NCI-H1694 treated with DMSO at 0.1 percent for 48 hours (cell line): ENCODE measurements at places on chromosomes 7 and 10.

GRCh38 chr10:23702977-23703414 lies 264.1 kb downstream of the OTUD1 start:
- DNase-seq = peak; percentile 32

- DNase-seq = no peak
Measured at GRCh38 chr7:132290021-132290420, 286.2 kb downstream of the PLXNA4 start.

- no peak for DNase-seq
Measured at GRCh38 chr7:140899883-140900282, 24.8 kb downstream of the BRAF start.

GRCh38 chr7:142583446-142583845 lies 165.8 kb upstream of the PRSS1 start:
- DNase-seq = no peak

DNA sequence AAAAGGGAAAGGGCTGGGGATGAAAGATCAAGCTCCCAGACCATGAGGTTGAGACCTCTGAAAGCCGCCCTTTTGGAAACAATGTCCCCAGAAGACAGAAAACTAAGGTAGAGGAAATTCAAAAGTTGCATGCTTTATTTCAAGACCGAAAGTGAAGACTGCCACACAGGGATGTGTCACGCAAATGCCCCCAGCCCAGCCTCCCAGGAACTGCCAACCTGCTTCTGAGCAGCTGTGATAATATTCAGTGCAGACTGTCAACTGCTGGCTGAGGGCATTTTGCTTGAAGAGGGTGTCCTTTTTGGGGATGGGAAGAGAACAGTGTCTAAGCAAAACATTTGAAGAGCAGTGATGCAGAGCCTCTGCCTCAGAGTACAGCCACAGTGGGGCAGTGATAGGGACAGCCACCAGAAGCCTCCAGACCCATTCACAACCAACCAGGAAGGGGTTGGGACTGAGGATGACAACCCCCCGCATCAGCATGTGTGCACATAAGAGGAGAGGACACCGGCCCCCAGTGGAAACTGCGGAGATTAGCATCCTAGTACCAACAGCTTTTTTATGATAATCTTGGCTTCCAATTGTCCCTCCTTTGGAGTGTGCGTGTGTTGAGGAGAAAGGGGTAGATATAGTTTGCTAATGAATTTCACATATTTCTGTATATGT lies 34.7 kb upstream of the NFE2L3 start:
- DNase-seq = no peak

DNA sequence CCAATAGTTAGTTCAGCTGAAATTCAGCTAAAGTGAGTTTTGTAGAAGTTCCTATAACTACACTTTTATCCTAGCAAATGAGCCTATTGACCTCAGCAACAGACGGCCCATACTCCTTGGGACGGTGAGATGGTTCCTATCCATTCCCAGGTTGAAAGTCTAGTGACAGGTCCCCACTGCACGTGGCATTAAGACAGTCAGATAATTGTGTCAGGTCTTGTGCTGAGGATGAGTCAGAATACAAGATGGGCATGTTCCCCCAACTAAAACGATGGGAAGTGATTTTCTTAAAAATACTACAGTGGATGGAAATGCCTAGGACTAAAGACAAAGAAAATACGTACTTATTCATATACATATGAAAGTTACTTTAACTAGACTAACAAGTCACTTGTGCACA lies 2.1 kb downstream of the CAV1 start:
- DNase-seq = no peak

DNA sequence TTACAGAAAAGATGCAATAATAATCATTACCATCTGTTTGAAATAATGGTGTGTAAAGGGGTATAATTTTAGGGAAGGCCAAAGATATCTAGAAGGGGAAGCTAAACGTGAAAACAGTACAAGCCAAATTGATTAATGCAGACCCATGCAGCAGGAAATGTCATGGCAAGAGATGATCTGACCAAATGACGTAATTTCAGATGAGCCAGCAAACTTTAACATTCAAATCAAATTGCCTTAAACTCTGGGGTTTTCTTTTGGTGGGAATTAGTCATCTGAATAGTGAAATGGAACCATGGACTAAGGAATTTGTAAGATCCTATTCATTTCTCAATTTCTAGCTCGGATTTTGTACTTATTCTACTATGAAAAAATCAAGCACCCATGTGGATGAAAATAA lies 21.4 kb upstream of the SCIN start:
- no peak for DNase-seq

DNA sequence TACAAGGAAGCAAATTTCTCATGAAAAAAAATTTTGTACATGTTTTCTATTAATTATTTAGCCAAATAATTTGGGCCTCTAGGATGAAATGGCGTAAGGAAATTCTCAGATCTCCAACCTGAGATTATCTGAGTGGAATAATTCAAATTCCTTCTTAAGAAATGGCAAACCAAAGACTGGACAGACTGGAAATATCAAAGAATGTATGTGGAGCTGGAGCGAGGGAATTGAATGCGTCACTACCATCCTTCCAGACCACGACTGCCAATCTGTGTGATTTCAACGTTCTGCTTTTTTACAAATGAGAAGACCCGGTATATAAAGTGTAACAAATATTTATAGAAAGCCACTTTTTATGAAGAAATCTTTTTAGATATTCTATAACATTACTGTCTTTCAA lies 12.4 kb upstream of the BLNK start:
- DNase-seq = no peak

GRCh38 chr7:106039486-106040060 lies 72.5 kb downstream of the SYPL1 start:
- peak; percentile 53 for DNase-seq

DNA sequence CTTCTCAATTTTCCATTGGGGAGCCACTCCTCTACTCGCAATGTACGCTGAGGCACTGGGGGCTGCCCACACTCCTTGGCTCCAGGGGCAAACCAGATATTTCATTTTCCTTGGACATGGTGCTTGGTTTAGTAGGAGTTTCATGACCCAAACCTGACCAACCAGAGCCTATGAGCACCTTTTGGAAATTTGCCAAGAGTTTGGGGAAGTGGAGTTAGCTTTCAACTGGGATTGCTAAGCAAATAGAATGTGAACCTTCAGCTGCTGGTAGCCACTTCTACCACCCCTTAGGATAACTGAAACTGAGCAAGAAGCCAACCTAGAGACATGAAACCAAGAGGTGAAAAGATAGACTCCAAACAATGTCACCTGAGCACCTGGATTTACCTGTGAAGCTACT lies 74.9 kb upstream of the COL13A1 start:
- DNase-seq = no peak

DNA sequence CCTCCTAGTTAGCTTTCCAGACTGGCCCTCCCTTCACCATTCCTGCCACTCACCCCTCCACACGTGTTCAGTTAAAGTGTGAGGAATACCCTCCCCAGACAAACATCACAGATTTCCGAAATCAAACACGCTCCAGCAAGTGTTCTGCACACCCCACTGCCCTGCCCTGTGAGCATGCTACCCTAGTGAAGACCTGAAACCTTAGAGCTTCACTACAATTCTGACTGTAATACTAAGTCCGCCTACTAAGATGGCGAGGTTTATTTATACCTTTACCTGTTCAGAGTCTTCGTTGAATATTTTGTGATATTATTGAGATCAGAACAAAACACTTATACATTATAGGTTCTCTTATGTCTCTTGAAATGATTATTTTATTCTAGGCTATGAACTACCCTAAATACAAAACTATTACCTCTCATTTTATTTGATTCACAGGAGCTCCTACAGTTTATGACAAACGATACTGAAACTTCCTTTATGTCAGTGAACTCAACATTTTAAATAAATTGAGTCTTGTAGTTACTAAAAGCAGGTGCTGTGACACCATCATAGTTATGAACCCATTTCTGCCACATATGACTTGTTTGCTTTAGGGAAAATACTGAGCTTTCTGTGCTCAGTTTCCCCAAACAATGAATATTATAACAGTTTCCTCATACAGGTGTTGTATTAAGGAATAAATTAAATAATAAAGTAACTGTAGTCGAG lies 8.6 kb downstream of the SCIN start:
- DNase-seq = no peak

DNA sequence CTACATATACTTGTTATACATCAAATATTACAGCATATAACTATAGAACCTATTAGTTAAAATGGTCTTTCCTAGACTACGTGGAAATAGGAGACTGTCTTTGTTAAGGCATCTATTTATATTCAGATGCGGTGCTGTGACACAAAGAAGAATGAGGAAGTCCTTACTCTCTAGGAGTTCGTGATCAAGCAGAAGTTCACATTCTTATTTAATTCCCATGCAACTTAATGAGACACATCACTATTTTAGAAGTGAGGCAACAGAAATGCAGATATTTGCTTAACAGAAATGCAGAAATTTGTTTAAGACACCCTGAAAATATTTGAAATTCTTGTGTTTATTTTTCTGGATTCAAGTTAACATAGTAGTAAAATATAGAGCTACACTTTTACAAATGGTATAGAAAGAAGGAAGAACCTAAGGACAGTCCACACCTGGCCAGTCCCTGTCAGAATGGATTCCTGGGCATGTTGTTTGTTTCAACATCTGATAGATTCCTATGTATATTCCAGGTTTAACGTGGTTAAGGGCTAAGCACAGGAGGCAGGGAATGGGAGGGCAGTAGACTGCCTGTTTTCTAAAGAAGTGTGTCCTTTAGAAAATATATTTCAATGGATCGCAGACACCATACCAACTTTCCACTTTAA lies 70.6 kb upstream of the NXPH1 start:
- DNase-seq = no peak

DNA sequence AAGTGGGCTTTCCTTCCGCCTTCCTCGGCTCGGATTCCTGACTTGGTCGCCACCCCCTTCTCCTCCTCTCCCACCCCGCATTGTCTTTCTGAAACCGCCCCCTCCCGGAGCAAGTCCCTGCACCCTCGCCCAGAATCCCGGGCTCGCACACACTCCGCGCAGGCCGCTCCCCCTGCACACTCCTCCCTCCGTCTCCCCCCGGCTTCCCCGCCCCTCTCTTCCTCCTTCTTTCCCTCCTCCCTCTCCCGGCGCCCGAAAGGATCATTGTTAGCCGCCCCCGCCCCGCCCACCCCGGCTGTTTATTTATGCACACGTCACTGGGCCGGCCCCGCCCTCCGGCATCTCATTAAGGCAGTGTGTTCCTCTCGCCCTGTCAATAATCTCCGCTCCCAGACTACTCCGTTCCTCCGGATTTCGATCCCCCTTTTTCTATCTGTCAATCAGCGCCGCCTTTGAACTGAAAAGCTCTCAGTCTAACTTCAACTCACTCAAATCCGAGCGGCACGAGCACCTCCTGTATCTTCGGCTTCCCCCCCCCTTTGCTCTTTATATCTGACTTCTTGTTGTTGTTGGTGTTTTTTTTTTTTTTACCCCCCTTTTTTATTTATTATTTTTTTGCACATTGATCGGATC lies at the start of gene TCF7L2:
Gene TCF7L2, plus strand, starts transcription at position 373 of the 633 bp plus-strand sequence. CDS start 510 bp downstream, outside the sequence.
- DNase-seq = peak; percentile 66

GRCh38 chr7:121336579-121336978 lies 7.8 kb downstream of the WNT16 start:
- DNase-seq = no peak

GRCh38 chr7:73703757-73704639 lies 15.5 kb downstream of the STX1A start:
- peak; percentile 10 for DNase-seq

DNA sequence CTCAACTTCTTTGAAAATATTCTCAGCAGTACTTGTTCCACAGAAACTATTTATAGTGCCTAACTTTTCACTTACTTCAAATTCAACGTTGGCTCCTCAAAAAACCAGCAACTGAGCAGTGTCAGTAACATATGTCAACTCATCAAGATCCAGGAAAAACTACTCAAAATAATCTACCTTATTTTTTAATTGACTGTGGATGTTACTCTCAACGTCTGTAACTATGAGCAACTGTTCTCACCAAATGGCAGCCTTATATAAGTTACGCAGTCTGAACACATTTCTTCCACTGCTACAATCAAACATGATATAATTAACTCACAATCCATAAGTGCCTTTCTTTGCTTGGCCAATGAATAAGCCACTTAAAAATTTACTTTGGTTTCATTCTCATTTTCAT lies 77.8 kb downstream of the SP8 start:
- no peak for DNase-seq

GRCh38 chr7:139982927-139983920 lies 79.5 kb downstream of the PARP12 start:
- no peak for DNase-seq

- no peak for DNase-seq
Measured at GRCh38 chr7:19112274-19113001, 5.0 kb downstream of the TWIST1 start.

GRCh38 chr10:86234541-86235270 lies 131.9 kb downstream of the GRID1 start:
- DNase-seq = no peak
